Smooth muscle cell of trachea (primary cell): ENCODE measurements at places on chromosomes 3 and 15. TPM values are rescaled to one million over a fixed set of nuclear protein-coding genes. Genes with fewer than 3 reads are reported as not detected.

SLC4A7 gene
- 269 and 368 TPM in 2 replicates for total RNA-seq

CCDC80 gene
- 386 and 910 TPM in 2 replicates for total RNA-seq

FOXL2NB gene
- not detected in 2 replicates for total RNA-seq

RSRC1 gene
- total RNA-seq, result 36.4 and 48.7 TPM in 2 replicates

CPLX3 gene
- not detected in 2 replicates for total RNA-seq
